ENCODE measurements at places on chromosomes 13 and 19.

- DNase-seq = no peak
These were observed 41.4 kb upstream of the ZNF83 start for GRCh38 chr19:52679598-52679997.

DNA sequence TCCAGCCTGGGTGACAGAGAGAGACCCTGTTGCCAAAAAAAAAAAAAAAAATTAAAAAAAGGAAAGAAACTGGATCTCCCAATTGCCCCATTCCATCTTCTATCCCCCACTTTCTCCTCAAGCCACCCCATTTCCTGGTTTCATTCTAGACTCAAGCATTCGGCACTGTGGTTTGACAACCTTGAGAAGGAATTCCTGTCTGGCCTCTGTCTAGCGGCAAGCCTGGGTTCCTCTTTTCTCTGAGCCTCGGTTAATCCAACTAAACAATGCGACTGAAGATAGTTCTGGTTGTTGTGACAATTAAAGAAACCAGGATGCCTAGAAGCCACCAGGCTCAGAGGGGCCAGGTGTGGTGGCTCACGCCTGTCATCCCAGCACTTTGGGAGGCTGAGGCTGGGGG, 3.3 kb upstream of the C3 start:
- DNase-seq = no peak

- no peak for DNase-seq
These were observed 154.6 kb downstream of the FLT1 start for GRCh38 chr13:28340272-28340793.

GRCh38 chr13:98741741-98742435, 10.6 kb downstream of the SLC15A1 start:
- peak; percentile 78 for DNase-seq

GRCh38 chr19:50551715-50552187, 16.5 kb downstream of the LRRC4B start:
- DNase-seq = no peak

GRCh38 chr13:98275681-98276171, 98.7 kb upstream of the RNF113B start:
- DNase-seq = no peak

- no peak for DNase-seq
These were observed 4.6 kb upstream of the SLC25A42 start for GRCh38 chr19:19059018-19059836.

DNA sequence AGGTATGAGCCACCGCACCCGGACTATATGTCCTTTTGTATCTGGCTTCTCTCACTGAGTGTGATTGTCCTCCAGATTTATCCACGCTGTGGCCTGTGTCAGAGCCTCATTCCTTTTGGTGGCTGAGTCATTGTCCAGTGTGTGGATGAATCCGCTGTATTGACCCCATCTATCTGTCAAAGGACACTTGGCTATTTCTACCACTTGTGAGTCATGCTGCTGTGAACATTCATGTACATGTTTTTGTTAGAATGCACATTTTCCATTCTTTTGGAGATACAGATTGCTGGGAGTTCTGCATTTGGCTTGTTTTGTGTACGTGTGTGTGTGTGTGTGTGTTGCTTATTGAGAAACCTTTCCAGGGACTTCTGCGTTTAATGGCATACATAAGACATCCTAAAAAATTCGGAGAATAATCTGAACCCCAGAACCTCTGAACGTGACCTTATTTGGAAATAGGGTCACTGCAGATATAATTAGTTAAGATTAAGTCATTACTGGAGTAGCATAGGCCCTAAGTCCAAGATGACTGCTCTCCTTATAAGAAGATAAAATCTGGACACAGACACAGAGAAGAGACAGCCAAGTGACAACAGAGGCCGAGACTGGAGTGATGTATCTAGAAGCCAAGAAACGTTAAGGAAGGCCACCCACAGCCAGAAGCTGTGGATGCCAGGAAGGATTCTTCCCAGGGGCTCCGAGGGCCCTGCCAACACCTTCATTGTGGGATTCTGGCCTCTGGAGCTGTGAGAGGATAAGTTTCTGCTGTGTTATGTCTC, 4.9 kb upstream of the GIPC3 start:
- DNase-seq = no peak

- DNase-seq = no peak
These were observed 68.2 kb downstream of the NHLRC3 start for GRCh38 chr13:39106216-39107005.

DNA sequence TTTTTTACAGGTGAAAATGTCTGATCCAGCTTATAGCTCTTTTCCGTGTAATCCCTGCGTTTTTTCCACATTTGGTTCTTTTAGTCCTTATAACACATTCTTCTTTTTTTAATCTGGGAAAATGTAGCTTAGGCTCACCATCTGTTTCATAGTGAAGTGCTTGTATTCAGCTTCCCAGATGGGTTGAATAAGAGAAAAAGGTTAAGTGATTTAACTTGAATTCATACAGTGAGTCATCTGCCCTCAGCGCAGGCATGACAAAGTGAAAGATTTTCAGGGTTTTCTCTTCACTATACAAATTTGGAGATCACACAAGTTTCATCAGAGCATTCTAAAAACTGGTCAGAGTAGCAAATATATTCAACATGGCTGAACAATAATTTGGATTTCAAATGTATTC, 224.8 kb downstream of the SPRY2 start:
- no peak for DNase-seq

GRCh38 chr19:29378126-29378525, 147.7 kb upstream of the VSTM2B start:
- peak; percentile 21 for DNase-seq

- DNase-seq = no peak
These were observed 14.6 kb downstream of the FRY start for GRCh38 chr13:32045982-32046785.

- no peak for DNase-seq
These were observed 403.8 kb downstream of the SLITRK5 start for GRCh38 chr13:88074794-88075510.

GRCh38 chr13:26663791-26664190, 96.8 kb downstream of the GPR12 start:
- no peak for DNase-seq

DNA sequence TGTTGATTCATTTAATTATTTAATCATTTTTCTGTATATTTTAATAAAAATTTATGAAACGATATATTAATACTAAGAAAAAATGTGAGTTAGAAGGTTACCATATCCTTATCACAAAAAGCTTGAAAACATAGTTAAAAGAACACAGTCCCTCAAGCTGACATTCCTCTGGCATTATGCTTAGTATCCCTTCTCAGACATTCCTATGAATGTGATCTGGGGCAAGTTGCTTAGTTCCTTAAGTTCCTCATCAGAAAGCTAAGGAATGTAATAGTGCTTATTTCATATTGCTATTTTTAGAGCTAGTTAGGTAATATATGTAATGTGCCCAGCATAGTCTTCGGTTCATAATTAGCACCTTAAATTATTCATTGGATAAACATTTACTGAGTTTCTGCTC, 122.8 kb downstream of the MTUS2 start:
- DNase-seq = no peak

- DNase-seq = no peak
These were observed 120.0 kb upstream of the ZNF536 start for GRCh38 chr19:30252214-30252613.

DNA sequence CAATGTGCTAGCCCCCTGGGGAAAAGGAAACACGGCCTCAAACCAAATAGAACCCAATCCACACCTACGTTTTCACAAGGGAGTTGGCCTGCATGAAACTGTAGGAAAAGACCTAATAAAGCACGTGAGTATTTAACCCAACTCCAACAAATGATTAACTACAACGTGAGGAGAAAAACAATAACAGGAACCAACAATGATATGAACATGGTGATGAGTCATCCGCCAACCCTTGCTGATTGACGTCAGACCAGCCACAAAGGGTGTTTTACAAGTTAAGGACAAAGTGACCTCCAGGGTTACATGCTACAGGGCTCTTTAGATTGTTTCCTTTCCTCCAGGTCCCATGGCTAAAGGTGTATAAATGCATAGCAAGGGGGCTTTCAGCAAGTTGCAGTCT, 460.5 kb downstream of the COG6 start:
- no peak for DNase-seq

DNA sequence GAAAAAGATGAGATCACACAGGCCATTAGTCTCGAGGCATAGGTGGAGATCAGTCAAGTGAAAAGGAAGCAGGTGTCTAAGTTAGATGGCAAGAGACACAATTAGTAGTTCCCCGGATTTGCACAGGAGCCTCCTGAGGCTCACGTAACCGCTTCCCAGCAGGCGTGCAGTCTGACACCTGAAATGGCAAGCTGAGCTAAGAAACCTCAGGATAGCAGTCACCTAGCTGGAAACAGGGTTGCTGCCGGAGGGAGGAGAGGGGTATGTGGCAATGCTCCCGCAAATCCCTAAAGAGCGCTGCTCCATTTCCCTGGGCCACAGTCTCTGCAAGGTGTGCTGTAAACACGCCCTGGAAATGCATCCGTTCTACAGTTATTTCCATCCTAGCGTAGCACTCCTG, 1151.0 kb downstream of the DIAPH3 start:
- DNase-seq = no peak

- DNase-seq = no peak
These were observed 140.2 kb downstream of the KLF5 start for GRCh38 chr13:73198991-73199411.

DNA sequence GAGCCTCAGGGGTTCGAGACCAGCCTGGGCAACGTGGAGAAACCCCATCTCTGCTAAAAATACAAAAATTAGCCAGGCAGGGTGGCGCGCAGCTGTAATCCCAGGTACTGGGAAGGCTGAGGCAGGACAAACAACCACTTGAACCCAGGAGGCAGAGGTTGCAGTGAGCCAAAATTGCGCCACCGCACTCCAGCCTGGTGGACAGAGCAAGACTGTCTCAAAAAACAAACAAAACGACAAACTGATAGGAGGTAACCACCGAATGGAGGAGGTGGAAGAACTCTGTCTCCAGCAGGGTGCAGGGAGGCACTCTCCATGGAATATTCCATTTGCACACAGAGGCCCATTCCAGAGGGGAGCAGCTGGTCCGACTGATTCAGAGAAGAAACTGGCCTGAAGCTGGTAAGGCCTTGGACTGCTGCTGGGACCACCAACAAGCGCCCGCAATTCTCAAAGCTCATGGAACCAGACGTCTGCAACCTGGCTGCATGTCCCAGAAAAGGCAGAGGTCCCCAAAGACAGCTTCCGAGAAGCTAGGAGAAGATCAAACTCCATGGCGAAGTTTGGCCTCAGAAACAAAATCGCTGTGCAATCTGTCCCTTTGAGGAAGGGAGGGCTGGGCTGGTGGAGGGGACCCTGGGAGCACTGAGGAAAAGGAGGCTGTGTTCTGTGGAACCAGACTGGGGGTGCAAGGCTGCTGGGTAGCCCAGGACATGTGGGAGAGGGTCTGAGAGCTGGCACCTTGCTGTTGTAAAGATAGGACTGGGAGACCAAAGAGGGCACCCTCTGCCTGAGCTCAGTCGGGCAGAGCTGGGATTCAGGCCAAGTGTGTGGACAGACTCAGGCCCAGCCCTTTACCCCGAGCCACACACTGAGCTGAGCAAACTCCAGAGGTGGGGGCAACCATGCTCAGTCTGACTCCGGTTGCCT, 35.2 kb downstream of the SLC25A42 start:
- DNase-seq = peak; percentile 96
